Stimulated activated CD8-positive, alpha-beta memory T cell treated with anti-CD3 and anti-CD28 coated beads, Interleukin-4, amount 100 ng/mL, for 48 hours (primary cell): ENCODE measurements at places on chromosomes 11 and 22.

- peak; percentile 51 for DNase-seq
Measured at GRCh38 chr11:64359712-64360445, 917 bp downstream of the RPS6KA4 start.

- no peak for DNase-seq
Measured at GRCh38 chr11:12229450-12230229, 119.2 kb downstream of the MICAL2 start.

DNA sequence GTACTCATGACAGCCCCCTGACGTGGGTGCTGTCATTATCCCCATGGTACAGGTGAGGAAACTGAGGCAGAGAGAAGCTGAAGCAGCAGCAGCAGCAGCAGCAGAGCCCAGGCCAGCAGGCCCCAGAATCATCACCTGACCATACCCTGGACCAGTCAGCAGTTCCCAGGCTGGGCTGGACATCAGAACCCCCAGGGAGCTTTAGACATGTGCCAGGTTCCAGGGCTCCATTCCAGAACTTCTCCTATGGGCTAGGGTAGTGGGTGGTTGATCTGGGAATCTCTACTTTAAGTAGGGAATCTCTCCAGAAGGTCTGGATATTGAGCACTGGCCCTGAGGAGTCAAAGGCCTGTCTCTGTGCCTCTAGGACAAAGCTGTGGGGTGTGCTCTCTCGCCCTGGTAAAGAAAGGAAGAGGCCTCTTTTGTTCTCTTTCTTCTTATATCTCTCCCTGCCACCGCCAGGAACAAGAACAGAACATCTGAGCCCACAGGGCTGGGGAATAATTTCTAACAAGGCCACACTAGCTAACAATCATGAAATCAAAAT, 26.6 kb downstream of the MAFF start:
- DNase-seq = no peak

DNA sequence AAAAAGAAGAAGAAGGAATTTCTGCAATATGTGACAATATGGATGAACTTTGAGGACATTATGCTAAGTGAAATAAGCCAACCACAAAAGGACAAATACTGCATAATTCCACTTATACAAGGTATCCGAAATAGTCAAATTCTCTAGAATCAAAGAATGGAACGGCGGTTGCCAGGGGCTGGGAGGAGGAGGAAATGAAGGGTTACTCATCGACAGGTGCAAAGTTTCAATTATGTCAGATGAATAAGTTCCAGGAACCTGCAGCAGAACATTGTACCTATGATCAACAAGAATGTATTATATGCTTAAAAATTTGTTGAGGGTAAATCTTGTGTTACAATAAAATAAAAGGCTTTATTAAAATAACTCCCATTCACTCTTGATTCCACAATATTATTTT, 49.0 kb downstream of the SC5D start:
- no peak for DNase-seq

DNA sequence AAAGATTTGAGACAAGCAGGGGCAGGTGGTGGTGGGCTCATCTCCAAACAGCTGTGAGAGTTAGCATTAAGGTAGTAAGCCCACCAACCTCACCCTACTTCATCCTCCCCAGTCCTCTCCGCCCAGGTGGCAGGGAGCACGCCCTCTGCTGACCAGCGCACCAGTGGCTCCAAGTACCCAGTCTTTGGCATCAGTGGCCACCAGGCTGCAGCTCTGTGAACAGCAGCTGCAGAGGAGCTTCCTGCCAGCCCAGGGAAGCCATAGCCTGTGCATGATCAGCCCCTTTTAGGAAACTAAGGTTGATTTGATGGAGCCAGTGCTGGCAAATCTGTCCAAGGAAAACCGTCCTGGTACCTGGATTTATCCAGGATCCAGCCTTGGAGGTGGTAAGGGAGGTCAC, 21.7 kb downstream of the CAVIN3 start:
- DNase-seq = peak; percentile 40

- no peak for DNase-seq
Measured at GRCh38 chr11:111450480-111451320, 61.5 kb downstream of the BTG4 start.

GRCh38 chr11:16338393-16338792, 18.0 kb downstream of the SOX6 start:
- no peak for DNase-seq

DNA sequence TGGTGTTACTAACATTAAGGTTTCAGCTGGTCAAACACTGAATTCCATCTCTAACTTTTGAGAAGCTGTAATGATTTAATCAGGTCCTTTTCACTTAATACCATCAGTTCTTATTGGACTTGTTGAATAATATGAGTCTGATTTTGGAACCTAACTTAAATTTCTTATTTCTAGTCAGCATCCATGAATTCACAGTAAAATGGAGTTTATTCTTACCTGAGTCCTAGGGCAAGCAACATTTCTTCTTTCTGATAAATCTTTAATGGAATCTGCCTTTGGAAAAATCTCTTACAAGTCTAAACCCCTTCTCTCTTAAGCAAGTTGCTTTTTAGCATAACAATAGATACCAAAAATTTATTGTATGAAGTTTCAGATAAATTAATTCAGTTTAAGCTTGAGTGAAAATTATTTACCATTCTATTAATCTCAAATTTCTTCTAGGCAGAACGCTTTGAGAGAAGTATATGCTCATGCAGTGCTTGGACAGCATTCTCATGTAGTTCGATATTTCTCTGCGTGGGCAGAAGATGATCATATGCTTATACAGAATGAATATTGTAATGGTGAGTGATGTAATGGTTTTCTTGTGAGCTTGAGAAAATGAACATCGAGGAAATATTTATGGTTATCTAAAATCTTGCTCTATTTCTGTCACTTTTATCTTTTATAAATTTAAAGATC, 3.4 kb downstream of the WEE1 start:
- DNase-seq = no peak

- no peak for DNase-seq
Measured at GRCh38 chr11:113805640-113806039, 26.0 kb downstream of the CLDN25 start.

DNA sequence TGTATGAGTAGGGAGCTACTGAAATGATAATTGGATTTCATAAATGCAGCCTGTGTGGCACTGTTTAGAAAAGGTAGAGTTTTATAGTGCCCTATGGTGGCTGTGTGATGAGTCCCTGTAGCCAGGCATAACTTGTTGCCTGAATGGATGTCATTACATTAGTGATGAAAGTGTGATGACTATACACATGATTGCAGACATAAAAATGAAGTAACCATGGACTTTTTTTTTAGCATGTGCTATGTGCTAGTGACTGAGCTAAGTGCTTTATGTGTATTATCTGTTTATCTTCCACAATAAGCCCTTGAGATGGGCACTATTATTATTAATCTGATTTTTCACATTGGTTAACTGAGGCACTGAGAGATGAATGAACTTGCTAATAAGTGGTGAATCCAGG, 13.5 kb upstream of the GRAMD1B start:
- DNase-seq = no peak

DNA sequence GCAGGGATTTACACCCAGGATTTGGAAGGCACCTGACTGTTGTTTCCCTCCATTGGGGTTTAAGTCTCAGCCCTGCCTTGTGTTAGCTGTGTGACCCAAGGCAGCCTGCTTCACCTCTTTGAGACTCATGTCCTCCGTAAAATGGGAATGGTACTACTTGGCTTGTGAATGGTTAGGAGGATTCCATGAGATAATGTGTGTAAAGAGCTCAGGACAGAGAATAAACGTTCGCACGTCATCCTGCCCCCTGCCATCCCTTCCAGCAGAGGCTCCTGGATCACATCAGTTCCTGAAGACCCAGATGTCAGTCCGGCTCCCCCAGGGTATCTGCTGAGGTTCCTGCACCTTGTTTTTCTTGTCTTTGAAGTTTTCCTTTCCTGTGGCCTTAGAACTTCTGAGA, 16.8 kb upstream of the ACCSL start:
- no peak for DNase-seq

- no peak for DNase-seq
Measured at GRCh38 chr11:124179310-124179709, 3.8 kb upstream of the OR10D3 start.

- DNase-seq = no peak
Measured at GRCh38 chr22:37758694-37759093, 49.0 kb upstream of the GCAT start.

DNA sequence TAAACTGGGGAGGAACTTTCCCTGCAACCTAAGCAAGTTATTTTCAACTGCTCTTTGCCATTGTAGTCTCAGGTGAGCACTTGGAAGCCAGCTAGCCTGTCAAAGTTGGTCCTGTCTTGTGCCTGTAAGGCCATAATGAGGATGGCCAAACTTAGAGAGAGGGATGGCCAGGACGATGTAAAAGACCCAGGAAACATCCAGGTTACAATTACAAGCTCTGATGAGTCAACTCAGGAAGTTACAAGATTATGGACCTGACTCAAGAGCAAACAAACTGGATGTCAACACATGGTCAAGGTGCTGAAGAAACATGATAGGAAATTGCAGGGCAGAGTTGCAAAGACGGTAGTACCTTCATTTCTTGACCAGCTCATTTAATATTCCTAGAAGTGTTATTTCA, 1.6 kb downstream of the GTPBP1 start:
- no peak for DNase-seq

GRCh38 chr11:76767659-76768058, 15.5 kb upstream of the TSKU start:
- no peak for DNase-seq

- DNase-seq = no peak
Measured at GRCh38 chr22:39416319-39416718, 16.7 kb downstream of the TAB1 start.

DNA sequence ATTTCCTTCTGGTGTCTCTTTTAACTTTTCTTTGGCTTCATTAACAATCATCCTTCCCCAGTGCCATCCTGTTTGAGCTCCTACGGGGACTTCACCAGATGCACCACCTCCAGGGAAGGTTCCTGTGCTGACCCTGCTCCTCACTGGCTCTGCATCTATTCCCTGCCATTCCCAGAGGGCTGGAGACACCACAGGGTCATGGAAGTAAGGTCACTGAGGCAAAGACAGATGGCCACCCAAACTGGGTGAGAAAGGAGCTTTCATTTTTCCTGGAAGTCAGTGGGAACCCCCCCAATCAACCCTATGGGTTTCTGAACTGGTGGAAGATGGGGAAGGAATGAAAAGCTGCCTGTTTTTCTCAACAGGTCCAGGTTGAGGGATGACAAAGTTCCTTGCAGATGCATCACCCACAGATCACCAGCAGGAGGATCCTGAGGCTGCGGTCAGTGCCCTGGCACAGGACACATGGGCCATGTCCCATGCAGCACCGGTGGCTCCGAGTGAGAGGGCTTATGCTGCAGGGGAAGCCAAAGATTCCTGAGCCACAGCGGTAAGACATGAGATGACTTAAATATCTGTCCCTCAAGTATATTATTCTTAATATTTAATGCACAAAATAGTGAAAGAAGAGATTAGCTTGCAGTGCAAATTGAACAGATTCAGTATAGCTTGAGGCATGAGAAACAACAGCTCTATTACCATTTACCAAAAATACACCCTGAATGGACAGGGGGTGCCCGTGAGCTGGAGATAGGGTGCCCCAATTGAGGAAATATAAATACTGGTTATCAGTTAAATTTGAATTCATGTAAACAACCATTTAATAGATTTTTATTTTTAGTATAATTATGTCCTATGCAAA, 73.0 kb upstream of the VPREB1 start:
- DNase-seq = no peak

GRCh38 chr11:102468616-102469195, 16.1 kb upstream of the TMEM123 start:
- no peak for DNase-seq

GRCh38 chr22:49079027-49079725, 748.5 kb downstream of the BRD1 start:
- DNase-seq = no peak

DNA sequence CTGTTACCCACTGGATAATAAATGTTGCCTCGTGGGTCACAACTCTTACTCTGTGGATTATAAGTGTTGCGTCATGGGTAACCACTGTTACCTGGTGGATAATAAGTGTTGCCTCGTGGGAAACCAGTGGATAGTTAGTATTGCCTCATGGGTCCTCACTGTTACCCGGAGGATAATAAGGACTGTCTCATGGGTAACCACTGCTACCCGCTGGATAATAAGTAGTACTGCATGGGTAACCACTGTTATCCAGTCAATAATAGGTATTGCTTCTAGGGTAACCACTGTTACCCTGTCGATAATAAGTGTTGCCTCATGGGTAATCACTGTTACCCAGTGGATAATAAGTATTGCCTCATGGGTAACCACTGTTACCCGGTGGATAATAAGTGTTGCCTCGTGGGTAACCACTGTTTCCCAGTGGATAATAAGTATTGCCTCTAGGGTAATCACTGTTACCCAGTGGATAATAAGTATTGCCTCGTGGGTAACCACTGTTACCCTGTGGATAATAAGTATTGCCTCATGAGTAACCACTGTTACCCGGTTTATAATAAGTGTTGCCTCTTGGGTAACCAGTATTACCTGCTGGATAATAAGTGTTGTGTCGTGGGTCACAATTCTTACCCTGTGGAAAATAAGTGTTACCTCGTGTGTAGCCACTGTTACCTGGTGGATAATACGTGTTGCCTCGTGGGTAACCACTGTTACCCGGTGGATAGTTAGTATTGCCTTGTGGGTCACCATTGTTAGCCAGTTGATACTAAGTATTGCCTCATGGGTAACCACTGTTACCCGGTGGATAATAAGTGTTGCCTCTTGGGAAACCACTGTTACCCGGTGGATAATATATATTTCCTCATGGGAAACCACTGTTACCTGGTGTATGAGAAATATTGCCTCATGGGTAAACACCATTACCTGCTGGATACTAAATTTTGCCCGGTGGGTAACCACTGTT, 15.7 kb upstream of the NXPE4 start:
- DNase-seq = no peak

- no peak for DNase-seq
Measured at GRCh38 chr11:95778699-95779098, 10.9 kb downstream of the FAM76B start.

DNA sequence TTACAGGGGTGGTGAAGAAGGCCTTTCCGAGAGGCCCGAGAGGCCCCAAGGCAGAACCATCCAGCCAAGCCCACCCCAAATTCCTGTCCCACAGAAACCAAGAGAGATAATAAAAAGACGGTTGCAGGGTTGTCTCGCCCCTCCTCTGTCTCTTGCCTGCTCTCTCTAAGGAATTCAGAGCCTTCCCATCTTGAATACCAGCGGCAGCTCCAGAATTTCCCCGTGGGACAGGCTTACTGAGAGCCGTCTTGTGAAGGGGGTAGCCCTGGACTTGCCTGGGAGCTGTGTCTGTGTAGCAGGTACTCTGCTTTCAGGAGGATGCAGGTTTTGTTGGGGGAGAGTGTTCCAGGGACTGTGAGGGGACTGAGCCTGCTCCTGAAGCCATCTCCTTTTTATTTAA, 9.6 kb upstream of the EIF3D start:
- DNase-seq = no peak

- no peak for DNase-seq
Measured at GRCh38 chr22:45136594-45136993, 27.1 kb upstream of the NUP50 start.

DNA sequence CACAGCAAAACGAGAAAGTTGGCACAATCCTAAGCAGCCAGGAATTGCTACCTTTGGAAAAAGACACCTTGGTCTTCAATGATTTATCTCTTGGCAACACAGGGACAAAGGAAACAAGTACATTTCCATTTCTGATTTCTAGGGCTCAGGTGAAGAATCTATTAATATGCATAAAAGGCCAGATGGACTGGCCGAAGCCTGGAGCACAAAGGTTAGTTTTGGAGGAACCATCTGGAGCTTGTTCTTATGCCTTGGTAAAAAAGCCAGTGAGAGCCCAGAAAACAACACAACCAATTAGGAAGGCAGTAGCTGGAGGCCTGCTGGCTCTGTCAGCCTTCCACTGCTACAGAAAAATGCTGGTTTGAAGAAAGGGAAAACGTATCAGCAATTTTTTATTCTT, 713.5 kb upstream of the API5 start:
- no peak for DNase-seq

- no peak for DNase-seq
Measured at GRCh38 chr11:71112990-71113389, 139.4 kb downstream of the SHANK2 start.
